Calu3 (cell line): ENCODE measurements at places on chromosomes 5 and 9. TPM values are rescaled to one million over a fixed set of nuclear protein-coding genes. Genes with fewer than 3 reads are reported as not detected.

FGF10 gene
- not detected in 2 replicates for total RNA-seq

CDX1 gene
- not detected in 2 replicates for total RNA-seq

ZNF879 gene
- total RNA-seq = 1.4 and 2.4 TPM in 2 replicates

RANBP3L gene
- not detected in 2 replicates for total RNA-seq

STPG3 gene
- not detected in 2 replicates for total RNA-seq

GRCh38 chr5:123112196-123112595 lies 23.2 kb downstream of the PRDM6 start:
- H3K36me3 ChIP-seq = no peaks in the 10 kb centered on the region
- H3K27me3 ChIP-seq = no peaks in the 10 kb centered on the region

- H3K27me3 ChIP-seq = no peaks in the 10 kb centered on the region
- no peak overlapping the region for H3K4me3 ChIP-seq
- no peak for DNase-seq
- H3K36me3 ChIP-seq = no peaks in the 10 kb centered on the region
Observed at GRCh38 chr9:752681-753200, 88.8 kb upstream of the DMRT1 start.

- H3K4me3 ChIP-seq = no peak overlapping the region
- no peak overlapping the region for H3K27ac ChIP-seq
- peak; percentile 14 for DNase-seq
Observed at GRCh38 chr5:123690821-123691220, 178.8 kb downstream of the CSNK1G3 start.

- peaks cover 13% of the 10 kb centered on the region for H3K27me3 ChIP-seq
- no peak overlapping the region for H3K27ac ChIP-seq
- no peak overlapping the region for H3K4me3 ChIP-seq
Observed at GRCh38 chr9:134458207-134459108, 132.2 kb downstream of the RXRA start.

DNA sequence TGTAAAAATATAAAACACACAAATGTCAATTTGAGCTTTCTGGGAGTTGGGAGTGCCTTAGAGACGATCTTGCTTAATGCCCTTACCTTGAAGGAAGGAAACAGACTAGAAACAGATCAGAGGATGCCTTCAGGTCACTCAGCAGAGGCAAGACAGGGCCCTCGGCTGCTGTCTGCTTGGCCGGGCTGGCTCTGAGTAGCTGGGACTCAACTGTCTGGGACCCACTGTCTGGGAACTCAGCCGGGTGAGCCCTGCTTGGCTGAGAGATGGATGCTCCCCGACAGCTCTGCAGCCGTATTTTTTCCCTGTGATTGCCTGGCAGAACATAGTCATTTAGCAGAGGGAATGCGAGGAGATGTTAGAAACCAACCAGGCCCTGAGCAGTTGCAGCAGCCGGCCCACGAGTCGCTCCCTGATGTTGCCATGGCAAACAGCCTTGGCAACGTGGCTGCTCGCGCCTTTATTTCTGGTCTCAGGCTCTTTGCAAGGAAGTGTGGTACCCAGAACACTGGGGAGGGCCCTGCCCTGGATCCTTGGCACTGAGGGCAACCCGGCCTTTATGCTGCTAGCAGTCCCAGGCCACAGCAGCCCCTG lies 10.9 kb downstream of the PPARGC1B start:
- no peaks in the 10 kb centered on the region for H3K27me3 ChIP-seq
- H3K4me3 ChIP-seq = no peak overlapping the region
- H3K27ac ChIP-seq = no peak overlapping the region
- peaks cover 12% of the 10 kb centered on the region for H3K4me1 ChIP-seq

GRCh38 chr5:152364172-152364571 lies 40.9 kb downstream of the NMUR2 start:
- H3K4me3 ChIP-seq = no peak overlapping the region
- H3K4me1 ChIP-seq = peaks cover 7% of the 10 kb centered on the region
- no peak for DNase-seq
- H3K27ac ChIP-seq = no peak overlapping the region
- H3K36me3 ChIP-seq = no peaks in the 10 kb centered on the region

- no peak overlapping the region for H3K27ac ChIP-seq
- no peaks in the 10 kb centered on the region for H3K36me3 ChIP-seq
- H3K27me3 ChIP-seq = no peaks in the 10 kb centered on the region
- no peak for DNase-seq
- no peak overlapping the region for H3K4me3 ChIP-seq
- H3K4me1 ChIP-seq = no peaks in the 10 kb centered on the region
Observed at GRCh38 chr5:106185661-106186081, 1485.1 kb downstream of the EFNA5 start.

- peaks cover 15% of the 10 kb centered on the region for H3K36me3 ChIP-seq
- H3K4me1 ChIP-seq = peaks cover 7% of the 10 kb centered on the region
- H3K27me3 ChIP-seq = no peaks in the 10 kb centered on the region
- no peak for DNase-seq
- H3K27ac ChIP-seq = no peak overlapping the region
Observed at GRCh38 chr5:119264186-119264585, 91.6 kb upstream of the TNFAIP8 start.

DNA sequence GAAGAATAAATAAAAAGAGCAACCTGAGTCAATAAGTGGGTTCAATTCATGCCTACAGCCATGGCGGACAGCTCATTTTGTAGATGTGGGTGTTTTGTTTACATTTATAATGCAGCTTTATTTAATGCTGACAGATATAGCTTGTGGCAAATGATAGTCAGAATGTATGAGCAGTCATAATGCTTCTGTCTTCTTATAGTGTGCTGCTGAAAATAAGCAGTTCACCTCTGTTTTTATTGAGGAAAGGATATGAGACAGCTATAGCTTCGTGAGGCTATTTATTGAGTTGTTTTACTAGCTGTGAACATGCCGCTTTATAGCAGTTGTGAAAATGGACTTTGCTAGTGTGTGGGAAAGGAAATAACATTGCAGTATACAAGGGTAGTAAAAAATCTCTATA lies 147.4 kb downstream of the PBX3 start:
- peaks cover 1% of the 10 kb centered on the region for H3K4me1 ChIP-seq
- H3K36me3 ChIP-seq = no peaks in the 10 kb centered on the region
- H3K27ac ChIP-seq = no peak overlapping the region
- DNase-seq = no peak
- peaks cover 2% of the 10 kb centered on the region for H3K27me3 ChIP-seq
- no peak overlapping the region for H3K4me3 ChIP-seq

DNA sequence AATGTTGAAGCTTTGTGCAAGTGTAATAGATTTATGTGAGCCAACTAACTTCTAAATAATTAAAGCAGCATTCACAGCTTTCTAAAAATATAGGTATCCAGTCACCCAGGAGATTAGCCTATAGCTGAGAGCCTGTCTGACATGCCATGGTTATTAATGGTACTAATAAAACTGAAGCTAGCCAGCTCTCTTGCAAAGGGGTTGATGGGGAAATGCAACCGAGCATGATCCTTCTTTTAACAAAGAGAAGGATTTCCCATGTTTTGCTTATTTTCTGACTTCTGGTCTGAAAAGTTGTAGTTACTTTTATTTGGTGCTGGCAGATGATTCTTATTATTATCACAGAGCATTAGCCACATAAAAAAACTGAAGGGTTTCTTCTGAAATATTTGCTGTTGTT lies 488.7 kb upstream of the CYLC2 start:
- H3K4me3 ChIP-seq = no peak overlapping the region
- no peaks in the 10 kb centered on the region for H3K4me1 ChIP-seq
- no peaks in the 10 kb centered on the region for H3K36me3 ChIP-seq
- H3K27ac ChIP-seq = no peak overlapping the region

- H3K27ac ChIP-seq = no peak overlapping the region
- no peaks in the 10 kb centered on the region for H3K36me3 ChIP-seq
- peaks cover 30% of the 10 kb centered on the region for H3K27me3 ChIP-seq
Observed at GRCh38 chr5:95252801-95253200, 32.1 kb downstream of the MCTP1 start.

DNA sequence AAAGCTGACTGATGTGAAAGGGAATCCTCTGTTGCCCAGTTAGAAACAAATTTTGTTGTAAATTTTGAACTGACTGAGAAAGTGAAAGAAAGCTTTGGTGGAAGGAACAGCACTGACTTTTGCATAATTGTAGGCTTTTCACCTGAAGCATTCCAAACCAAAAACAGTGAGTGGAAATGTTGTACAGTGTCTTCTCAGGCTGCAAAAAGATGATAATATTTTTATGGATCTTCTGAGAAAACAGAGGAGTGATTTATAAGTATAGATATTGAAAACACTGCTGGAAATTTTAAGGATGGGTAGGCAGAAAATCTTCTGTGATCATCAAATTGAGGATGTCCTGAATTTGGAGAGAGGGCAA lies 40.0 kb downstream of the LURAP1L start:
- peaks cover 65% of the 10 kb centered on the region for H3K36me3 ChIP-seq
- peak overlapping the region; percentile 67 for H3K4me3 ChIP-seq
- DNase-seq = no peak
- H3K4me1 ChIP-seq = peaks cover 65% of the 10 kb centered on the region

DNA sequence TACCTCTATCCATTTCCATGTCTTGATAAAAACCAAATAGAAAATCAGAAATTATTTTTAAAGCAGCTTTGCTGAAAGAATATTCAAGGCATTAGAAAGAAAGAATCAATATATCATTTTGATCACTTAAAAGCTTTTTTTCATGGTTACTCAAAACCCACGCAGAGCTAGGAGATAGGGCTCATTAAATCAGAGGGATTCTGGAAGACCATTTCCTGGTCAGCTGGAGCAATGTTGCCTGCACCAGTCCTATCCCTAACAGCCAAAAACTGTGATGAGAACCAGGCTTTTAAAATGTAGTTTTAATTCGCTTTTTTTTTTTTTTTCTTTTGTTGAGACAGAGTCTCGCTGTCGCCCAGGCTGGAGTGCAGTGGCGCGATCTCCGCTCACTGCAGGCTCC lies 72.3 kb downstream of the ARSB start:
- DNase-seq = no peak
- H3K27ac ChIP-seq = no peak overlapping the region
- H3K4me3 ChIP-seq = no peak overlapping the region
- H3K4me1 ChIP-seq = no peaks in the 10 kb centered on the region

GRCh38 chr9:82353631-82354278 lies 365.2 kb downstream of the SPATA31D1 start:
- H3K4me3 ChIP-seq = no peak overlapping the region
- no peak overlapping the region for H3K27ac ChIP-seq
- H3K36me3 ChIP-seq = no peaks in the 10 kb centered on the region

GRCh38 chr9:122031776-122032175 lies 61.3 kb downstream of the TTLL11 start:
- H3K4me3 ChIP-seq = no peak overlapping the region
- no peak overlapping the region for H3K27ac ChIP-seq
- no peaks in the 10 kb centered on the region for H3K36me3 ChIP-seq
- H3K27me3 ChIP-seq = no peaks in the 10 kb centered on the region
- no peak for DNase-seq

DNA sequence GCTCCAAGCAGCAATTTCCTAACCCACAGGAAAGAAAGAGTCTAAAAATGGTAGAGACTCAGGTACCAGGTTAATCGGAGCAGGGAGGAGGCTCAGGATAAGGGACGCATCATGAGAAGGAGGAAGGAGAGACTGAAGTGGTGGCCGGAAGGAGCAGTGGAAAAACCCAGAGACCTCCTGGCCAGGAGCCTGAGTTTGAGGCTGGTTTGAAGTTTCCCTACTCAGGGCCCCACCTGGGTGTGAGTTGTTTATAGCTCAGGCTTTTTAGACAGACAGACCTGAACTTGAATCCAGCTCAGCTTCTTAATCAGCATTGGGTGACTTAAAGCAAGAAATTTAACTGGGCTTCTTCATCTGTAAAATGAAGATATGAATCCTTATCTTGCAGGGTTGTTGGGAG lies 11.9 kb upstream of the AQP7 start:
- peaks cover 8% of the 10 kb centered on the region for H3K36me3 ChIP-seq
- H3K4me3 ChIP-seq = no peak overlapping the region
- no peak for DNase-seq
- peaks cover 36% of the 10 kb centered on the region for H3K4me1 ChIP-seq
- H3K27me3 ChIP-seq = no peaks in the 10 kb centered on the region
- H3K27ac ChIP-seq = no peak overlapping the region

- no peak overlapping the region for H3K4me3 ChIP-seq
- H3K27ac ChIP-seq = peak overlapping the region; percentile 51
- H3K36me3 ChIP-seq = peaks cover 10% of the 10 kb centered on the region
- DNase-seq = peak; percentile 42
- H3K4me1 ChIP-seq = peaks cover 24% of the 10 kb centered on the region
Observed at GRCh38 chr9:105053209-105053652, 125.3 kb upstream of the ABCA1 start.

- no peak overlapping the region for H3K27ac ChIP-seq
- H3K4me3 ChIP-seq = no peak overlapping the region
- DNase-seq = no peak
- H3K27me3 ChIP-seq = peaks cover 14% of the 10 kb centered on the region
Observed at GRCh38 chr9:105884416-105884815, 190.1 kb downstream of the TMEM38B start.

DNA sequence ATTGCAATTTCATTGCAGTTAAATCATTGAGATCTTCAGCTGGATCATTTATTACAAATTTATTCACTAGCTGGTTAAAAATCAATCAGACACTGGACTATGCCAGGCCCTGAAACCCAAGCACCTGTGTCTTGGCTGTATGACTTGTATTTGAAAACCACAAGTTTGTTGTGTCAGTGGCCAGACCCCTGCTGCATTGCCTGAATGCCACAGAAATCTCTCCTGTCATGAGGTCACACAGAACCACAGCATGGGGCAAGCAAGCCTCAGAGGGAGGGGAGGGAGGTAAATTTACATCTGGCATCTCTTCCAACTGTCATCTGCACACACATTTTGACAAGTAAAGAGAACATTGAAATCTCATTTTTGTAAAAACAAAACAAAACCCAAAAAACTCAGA lies 90.0 kb downstream of the ARRDC3 start:
- no peaks in the 10 kb centered on the region for H3K36me3 ChIP-seq
- H3K4me3 ChIP-seq = no peak overlapping the region
- H3K27ac ChIP-seq = no peak overlapping the region
- no peaks in the 10 kb centered on the region for H3K27me3 ChIP-seq
- peak; percentile 49 for DNase-seq

- no peaks in the 10 kb centered on the region for H3K27me3 ChIP-seq
- no peak for DNase-seq
- no peak overlapping the region for H3K27ac ChIP-seq
- H3K4me1 ChIP-seq = no peaks in the 10 kb centered on the region
Observed at GRCh38 chr9:2209400-2209799, 194.3 kb downstream of the SMARCA2 start.

GRCh38 chr5:143629871-143630659 lies 181.9 kb upstream of the HMHB1 start:
- peak overlapping the region; percentile 20 for H3K4me3 ChIP-seq
- H3K27me3 ChIP-seq = no peaks in the 10 kb centered on the region
- peak; percentile 31 for DNase-seq
- H3K36me3 ChIP-seq = peaks cover 7% of the 10 kb centered on the region
- H3K4me1 ChIP-seq = peaks cover 73% of the 10 kb centered on the region
- H3K27ac ChIP-seq = peak overlapping the region; percentile 96

- no peak for DNase-seq
- no peaks in the 10 kb centered on the region for H3K27me3 ChIP-seq
- peaks cover 12% of the 10 kb centered on the region for H3K36me3 ChIP-seq
- H3K4me3 ChIP-seq = no peak overlapping the region
Observed at GRCh38 chr9:38018958-38019602, 49.9 kb downstream of the SHB start.

DNA sequence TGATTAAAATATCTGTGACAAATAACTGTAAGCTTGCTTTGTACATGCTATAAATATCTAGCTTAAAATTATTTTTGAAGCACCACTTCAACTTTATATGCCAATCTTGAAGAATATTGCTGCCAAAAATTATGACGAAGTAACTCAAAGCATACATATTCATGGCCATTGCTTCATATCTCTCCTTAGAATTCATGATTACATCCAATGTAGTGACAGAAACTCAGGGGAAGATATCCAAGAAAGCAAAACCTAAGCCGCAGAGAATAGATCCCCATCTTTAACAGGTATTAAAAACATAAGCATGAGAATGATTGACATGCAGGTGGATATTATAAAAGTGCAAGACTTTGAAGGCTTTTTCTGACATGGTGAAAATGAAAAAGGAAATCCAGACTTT lies 100.8 kb upstream of the PLPPR1 start:
- H3K27me3 ChIP-seq = peaks cover 12% of the 10 kb centered on the region
- H3K36me3 ChIP-seq = no peaks in the 10 kb centered on the region
- H3K27ac ChIP-seq = no peak overlapping the region
- H3K4me1 ChIP-seq = no peaks in the 10 kb centered on the region
- H3K4me3 ChIP-seq = no peak overlapping the region
